ENCODE measurements at places on chromosomes 3 and 15.

DNA sequence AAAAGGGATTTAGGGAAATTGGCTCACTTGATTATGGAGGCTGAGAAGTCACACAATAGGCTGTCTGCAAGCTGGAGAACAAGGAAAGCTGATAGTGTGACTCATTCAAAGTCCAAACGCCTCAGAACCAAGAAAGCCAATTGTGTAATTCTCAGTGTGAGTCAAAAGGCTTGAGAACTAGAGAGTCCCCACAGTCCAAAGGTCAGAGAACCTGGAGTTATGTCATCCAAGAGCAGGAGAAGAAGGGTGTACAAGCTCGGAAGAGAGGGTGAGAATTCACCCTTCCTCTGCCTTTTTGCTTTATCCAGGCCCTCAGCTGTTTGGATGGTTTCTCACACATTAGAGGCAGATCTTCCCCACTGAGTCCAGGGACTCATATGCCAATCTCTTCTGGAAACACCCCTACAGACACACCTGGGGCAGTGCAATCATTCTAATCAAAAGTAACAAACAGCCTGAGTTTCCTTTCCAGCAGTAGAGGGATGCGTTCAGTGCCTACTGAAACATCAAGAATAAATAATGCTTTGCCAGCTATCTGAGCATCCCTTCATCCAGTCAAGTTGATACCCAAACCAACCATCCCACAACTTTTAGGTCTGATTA lies 271.5 kb downstream of the SATB1 start:
- no peak for DNase-seq

GRCh38 chr3:118810499-118811035 lies 224.1 kb downstream of the IGSF11 start:
- DNase-seq = no peak

GRCh38 chr3:21665444-21666100 lies 85.4 kb downstream of the ZNF385D start:
- DNase-seq = no peak

- DNase-seq = no peak
These were observed 94.6 kb upstream of the IQSEC1 start for GRCh38 chr3:13167829-13168228.

DNA sequence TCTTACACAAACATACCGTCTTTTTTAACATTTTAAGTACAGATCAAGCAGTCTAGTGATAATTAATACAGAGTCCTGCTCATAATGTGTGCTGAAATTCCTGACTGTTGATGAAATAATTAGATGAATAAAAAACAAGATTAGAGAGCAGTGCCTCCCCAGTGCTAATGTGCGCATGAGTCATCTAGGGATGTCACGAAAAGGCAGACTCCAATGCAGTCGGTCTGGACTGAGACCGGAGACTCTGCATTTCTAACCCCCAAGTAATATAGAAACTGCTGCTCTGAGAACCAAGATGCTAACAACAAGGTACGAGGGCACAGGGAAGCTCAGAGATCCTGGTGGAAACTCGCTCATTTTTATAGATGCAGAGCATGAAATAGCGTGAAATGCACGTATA lies 61.4 kb downstream of the COL8A1 start:
- no peak for DNase-seq

DNA sequence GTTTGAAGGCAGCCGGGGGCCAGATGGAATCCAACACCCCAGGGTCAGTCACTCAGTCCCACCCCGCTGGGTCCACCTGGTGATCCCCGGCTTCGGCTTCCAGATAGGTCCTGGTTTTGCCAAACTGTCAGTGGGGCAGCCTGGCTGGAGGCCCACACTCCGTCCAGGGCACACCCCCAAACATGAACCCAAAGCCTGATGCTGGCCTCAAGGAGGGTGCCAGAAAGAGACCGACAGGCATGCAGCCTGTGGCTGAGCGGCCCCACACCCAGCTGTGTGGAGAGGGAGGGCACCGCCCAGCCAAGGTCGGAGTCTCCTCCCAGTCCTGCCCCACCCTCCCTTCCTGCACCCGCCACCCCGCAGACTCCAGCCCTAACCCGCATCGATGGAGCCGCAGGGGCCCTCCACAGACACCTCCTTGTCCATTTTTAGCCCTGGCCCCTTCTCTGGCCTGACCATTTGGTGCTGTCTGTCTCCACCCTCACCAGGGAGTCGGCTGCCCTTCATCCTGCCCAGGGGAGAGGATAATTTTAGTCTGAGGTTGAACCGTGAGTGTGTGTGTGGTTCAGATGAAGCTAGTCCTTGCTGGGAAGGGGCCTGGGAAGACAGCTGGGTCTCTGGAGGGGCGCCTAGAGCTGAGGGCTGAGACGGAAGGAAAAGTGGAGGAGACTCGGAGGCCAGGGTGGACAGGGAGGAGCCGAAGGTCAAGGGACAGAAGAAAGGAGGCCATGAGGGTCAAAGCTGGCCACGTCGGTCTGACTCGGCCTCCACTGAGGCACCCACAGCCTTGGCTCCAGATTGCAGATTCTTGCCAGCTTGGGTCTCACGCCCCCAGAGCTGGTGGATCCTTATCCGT lies 23.1 kb downstream of the TNK2 start:
- no peak for DNase-seq
